CD8-positive, alpha-beta memory T cell (primary cell): ENCODE measurements at places on chromosomes 7 and 10. TPM values are rescaled to one million over a fixed set of nuclear protein-coding genes. Genes with fewer than 3 reads are reported as not detected.

- no peaks in the 10 kb centered on the region for H3K27me3 ChIP-seq
- no peak overlapping the region for H3K4me3 ChIP-seq
- no peaks in the 10 kb centered on the region for H3K36me3 ChIP-seq
- no peak overlapping the region for H3K27ac ChIP-seq
- no peaks in the 10 kb centered on the region for H3K4me1 ChIP-seq
Observed at GRCh38 chr10:43922335-43923280, 273.9 kb upstream of the ZNF32 start.

GRCh38 chr7:23864973-23865372 is 155.0 kb downstream of the STK31 start:
- no peak overlapping the region for H3K4me3 ChIP-seq
- no peaks in the 10 kb centered on the region for H3K4me1 ChIP-seq
- H3K27me3 ChIP-seq, result no peaks in the 10 kb centered on the region
- H3K36me3 ChIP-seq, result no peaks in the 10 kb centered on the region
- H3K27ac ChIP-seq, result no peak overlapping the region
- no peak for DNase-seq

DNA sequence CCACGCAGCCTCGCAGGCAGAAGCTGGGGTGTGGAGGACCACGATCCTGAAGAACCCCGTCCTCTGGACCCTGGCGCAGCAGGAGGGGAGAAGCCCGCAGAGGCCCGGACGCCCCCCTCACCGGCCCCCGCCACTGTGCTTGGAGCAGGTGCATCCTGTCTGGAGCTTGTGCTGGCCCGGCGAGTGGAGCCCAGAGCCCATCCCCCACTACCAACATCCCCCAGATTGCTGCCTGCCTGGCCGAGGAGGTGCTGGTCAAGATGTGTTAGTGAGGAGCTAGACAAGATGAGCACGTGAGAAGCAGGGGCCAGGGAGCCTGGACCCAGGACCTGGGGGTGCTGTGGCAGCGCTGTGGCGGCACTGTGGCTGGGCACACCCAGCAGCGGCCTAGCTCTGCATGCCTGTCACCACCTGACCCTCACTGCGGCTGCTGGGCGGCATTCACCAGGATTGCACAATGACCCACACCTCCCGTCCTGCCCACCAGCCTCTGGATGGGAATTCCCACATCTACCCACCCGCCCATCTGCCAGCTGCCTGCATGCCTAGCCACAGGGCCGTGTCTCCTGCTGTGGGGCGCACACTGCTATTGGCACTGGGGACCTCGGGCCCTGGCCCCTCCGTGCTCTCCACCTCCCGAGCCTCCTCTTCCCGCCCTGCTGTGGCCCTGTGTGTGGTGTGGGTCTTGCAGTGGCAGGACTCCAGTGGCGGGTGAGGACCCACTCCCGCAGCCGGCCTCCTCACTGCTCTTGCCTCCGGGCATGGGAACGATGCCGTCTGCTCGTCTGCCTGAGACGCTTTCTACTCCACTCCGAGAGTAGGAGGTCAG is 11.8 kb downstream of the GPR146 start:
- peaks cover 14% of the 10 kb centered on the region for H3K4me1 ChIP-seq
- no peak for DNase-seq
- H3K4me3 ChIP-seq, result no peak overlapping the region

- no peak for DNase-seq
- no peaks in the 10 kb centered on the region for H3K4me1 ChIP-seq
- H3K27me3 ChIP-seq, result no peaks in the 10 kb centered on the region
- H3K27ac ChIP-seq, result no peak overlapping the region
- no peaks in the 10 kb centered on the region for H3K36me3 ChIP-seq
- no peak overlapping the region for H3K4me3 ChIP-seq
Observed at GRCh38 chr7:98493030-98493778, 92.3 kb upstream of the BAIAP2L1 start.

Gene SLIT1
- total RNA-seq, result not detected
